ENCODE measurements at places on chromosomes 7 and 10.

- peak; percentile 44 for DNase-seq
Observed at GRCh38 chr7:101172854-101173751, 7.0 kb downstream of the NAT16 start.

DNA sequence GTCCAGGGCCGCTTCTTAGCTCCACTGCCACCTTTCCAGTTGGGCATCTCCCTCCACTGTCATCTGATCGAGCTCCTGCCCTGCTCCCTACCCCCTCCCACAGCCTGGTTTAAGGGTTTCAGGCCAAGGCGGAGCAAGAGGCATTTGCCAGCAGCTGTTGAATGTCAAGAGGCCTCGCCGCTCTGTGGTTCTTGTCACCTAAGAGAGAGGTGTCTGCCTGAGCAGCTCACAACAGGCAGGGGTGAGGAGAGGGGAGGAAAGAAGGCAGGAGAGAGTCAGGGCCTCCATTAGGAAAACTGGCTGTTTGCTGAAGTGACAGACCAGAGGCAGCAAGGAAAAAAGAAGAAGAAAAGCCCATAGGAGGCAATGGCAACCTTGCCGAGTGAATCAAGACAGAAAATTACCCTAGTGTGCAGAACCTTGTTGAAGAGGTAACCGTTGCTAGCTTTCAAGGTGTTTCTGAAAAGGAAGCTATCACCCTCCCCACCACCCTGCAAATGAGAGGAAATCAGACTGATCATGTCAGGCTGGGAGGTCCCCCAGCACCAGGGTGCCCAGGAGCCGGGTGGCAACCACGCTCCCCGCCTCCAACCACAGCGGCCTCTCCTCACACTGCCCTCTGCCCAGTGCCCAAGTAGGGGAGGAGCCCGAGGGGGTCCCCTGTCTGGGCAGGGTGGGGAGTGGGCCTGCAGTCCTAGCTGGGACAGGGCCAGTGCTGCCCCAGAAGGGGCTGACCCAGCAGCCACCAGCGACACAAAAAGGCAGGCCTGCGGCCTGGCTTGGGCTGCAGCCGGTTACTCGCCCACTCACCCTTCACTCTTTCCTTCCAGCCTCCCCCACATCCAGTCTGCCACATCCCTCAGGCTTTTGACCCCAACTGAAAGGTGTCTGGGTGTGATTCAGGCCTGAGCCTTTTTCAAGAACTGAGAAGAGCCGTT is 7.1 kb downstream of the GATA3 start:
- DNase-seq: no peak

- DNase-seq: no peak
Observed at GRCh38 chr7:151416941-151417315, 7.1 kb upstream of the WDR86 start.

GRCh38 chr7:2283074-2283473 is 31.2 kb downstream of the SNX8 start:
- DNase-seq: no peak

Measured in retinal pigment epithelial cell (primary cell).